Activated CD4-positive, alpha-beta T cell treated with anti-CD3 and anti-CD28 coated beads, Interleukin-2, amount 50 U/mL, for 4 hours (primary cell): ENCODE measurements at places on chromosomes 2 and 18.

- no peak for DNase-seq
Measured at GRCh38 chr2:127887776-127888130, 2.0 kb upstream of the AMMECR1L start.

GRCh38 chr2:193333539-193333938 lies 1138.8 kb upstream of the TMEFF2 start:
- DNase-seq = no peak

DNA sequence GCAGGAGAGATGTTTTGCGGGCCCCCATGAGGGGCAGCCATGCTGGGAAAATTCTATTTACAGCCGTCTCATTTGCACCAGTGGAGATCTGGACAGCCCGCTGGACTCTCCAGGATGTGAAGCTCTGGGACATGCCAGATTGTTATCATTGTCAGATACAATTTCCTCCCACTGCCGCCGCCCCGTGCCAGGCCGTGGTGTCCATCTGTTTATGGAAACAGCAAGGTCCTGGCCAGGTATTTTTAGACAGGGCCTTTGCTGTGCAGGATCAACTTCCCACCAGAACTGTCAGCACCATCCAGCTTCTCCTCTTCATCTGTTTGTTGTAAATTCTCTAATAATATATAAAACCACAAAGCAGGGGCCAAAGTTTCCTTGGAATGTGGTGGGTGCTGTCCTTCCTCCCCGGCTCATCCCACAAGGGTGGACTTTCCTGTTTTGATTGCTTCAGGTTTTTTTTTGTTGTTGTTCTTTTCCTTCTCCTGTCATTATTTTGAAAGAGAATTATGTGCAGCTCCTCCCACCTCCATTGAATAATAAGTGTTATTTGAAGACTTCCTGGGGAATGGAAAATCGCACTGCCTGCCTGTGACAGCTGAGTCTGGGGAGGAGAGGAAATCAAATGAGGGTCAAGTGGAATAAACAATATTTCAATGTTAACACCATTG lies 398.1 kb downstream of the TNS1 start:
- no peak for DNase-seq

- DNase-seq = no peak
Measured at GRCh38 chr2:229489016-229489415, 217.9 kb upstream of the PID1 start.

DNA sequence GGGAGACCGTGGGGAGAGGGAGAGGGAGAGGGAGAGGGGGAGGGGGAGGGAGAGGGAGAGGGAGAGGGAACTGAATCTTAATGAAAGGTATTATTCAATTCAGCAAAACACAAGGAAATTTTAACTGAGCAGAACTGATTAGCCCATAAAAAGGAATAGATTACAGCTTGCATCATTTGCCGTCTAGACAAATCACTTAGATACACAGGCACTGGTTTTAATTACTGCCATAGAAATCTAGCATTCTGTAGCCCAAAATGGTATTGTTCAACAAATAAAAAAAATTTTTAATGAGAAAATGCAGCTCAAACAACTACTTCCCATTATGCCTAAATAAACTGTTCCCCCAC lies 7.9 kb upstream of the KCNF1 start:
- DNase-seq = no peak

DNA sequence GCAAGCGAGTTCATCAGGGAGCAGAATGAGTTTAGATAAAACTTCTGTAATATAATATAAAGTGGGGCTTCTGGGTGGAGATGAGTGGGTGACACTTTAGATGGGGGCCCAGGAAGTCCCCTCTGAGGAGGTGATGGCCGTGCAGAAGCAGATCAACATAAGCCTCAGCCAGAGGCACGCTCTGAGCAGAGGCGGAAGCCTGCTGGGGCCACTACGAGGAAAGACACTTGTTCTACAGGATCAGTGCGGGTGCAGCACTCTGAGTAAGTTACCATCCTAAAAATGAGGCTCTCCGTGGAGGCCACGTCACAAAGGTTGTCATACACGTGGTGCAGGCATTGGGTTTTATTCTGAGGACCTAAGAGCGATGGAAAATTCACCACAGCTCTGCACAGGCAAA lies 22.3 kb downstream of the TMEM18 start:
- no peak for DNase-seq

- DNase-seq = no peak
Measured at GRCh38 chr2:109720380-109721106, 73.6 kb upstream of the RGPD5 start.

GRCh38 chr2:207238831-207239701 lies 73.3 kb upstream of the KLF7 start:
- peak; percentile 9 for DNase-seq

DNA sequence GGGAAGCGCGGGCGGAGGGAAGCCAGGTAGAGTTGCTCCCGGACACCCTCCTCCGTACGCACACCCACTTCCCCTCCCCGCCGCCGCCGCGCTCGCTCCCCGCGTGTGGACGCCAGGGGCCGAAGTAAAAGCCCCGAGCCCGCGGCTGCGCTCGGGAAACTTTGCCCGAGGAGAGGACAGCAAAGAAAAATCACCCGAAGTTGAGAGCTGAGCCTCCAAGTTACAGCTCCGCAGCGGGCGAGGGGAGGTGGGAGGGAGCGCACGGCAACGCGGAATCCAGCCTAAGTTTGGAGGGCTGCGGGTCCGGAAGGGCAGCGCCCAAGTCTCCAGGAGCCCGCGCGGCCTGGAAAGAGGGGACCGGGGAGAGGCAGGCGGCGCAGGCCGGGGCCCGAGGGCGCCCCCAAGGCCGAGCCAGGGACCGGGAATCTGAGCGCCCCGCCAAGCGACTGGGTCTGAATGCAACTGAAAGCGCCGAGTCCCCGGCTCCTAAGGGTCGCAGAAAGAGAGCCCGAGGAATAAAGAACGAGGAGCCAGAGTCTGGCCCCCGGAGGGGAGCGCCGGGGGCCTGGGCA lies 706 bp upstream of the BCL11A start:
- no peak for DNase-seq
